ENCODE measurements at places on chromosomes 7 and 10.

DNA sequence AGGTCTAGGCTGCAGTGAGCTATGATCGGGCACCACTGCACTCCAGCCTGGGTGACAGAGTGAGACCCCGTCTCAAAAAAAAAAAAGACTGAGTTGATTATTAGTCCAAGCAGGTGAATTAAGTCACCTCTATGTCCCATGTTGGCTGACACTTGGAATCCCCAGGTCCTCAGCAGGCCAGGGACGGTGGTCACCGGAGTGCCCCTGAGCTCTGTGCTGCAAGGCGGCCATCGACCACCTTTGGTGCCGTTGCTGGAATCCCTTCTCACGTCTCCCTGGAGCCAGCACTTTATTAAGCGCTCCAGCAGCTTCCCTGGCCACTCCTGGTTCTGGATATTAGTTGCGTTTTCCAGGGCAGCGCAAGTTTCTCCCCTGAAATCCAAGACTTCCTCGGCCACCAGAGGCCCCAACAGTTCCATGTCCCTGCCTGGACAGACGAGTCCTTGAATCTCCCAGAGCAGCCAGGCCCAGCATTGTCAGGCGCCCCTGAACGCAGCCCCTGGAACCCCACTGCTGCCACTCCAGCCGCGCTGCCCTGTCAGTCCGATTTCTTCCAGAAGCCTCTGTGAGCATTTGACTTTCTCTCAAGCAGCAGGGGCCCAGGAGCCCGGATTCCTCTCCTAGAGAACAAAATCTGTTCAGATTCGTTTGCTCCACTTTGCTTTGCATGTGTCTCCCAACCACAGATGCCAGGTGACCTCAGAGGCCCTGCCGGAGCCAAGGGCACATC is 38.4 kb upstream of the FOXL3 start:
- DNase-seq, result no peak

- DNase-seq, result no peak
Observed at GRCh38 chr10:84292502-84292901, 35.9 kb upstream of the CCSER2 start.

- no peak for DNase-seq
Observed at GRCh38 chr10:132684164-132684891, 101.6 kb downstream of the NKX6-2 start.

GRCh38 chr7:115230882-115231571 is 309.1 kb downstream of the MDFIC start:
- no peak for DNase-seq

- DNase-seq, result no peak
Observed at GRCh38 chr10:71393841-71394475, 2.8 kb upstream of the CDH23 start.

DNA sequence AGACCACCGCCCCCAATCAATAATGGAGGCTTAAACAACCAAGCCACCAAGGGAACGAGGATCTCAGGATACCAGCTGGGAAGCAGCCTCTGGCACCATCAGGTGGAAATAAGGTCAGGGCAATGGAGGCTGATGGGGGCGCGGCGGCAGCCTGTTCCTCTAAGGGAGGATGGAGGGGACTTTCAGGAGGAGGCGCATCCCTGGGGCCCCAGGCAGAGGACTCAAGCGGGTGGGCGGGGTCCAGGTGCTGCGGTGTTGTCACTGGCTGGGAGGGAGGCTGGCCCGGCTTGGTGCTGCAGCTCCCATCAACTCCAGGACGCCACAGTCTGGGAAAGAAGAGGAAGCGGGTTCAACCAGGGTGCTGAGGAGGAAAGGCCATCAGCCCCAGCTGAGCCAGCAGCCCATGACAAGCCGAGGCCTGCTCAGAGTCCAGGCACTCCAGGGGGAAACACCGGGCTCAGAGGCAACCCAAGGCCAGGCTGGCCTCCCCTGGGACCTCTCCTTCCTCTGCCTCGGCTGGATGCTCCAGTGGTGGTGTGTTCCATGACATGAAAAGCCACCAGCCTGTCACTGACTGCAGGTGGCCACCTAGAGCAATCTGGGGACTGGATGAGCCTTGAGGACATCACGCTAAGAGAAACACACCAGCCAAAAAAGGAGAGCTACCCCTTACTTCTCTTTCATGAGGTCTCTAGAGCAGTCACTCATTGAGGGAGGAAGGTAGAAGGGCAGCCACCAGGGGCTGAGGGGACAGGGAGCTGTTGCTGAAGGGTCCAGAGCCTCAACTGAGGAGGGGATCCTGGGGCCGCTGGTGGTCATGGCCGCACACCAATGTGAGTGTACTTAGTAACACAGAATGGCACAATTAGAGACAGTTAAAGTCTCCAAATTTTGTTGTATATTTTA is 4.6 kb downstream of the GIGYF1 start:
- peak; percentile 6 for DNase-seq

- DNase-seq, result no peak
Observed at GRCh38 chr10:123278445-123278844, 124.2 kb downstream of the BUB3 start.

DNA sequence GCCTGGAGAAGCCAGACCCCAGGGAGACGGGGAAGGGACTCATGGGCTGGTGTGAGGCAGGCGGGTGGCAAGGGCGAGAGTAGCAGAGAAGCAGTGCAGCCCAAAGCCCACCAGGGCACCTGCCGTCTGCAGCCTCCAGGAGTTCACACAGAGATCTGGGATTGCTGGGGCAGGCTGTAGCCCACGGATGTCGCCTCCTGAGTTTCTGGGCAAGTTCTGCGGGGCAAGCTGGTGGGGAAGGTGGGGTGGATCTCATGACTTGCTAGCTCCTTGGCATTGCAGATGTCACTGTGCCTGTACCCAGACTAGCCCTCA is 6.0 kb downstream of the ADCK2 start:
- no peak for DNase-seq

DNA sequence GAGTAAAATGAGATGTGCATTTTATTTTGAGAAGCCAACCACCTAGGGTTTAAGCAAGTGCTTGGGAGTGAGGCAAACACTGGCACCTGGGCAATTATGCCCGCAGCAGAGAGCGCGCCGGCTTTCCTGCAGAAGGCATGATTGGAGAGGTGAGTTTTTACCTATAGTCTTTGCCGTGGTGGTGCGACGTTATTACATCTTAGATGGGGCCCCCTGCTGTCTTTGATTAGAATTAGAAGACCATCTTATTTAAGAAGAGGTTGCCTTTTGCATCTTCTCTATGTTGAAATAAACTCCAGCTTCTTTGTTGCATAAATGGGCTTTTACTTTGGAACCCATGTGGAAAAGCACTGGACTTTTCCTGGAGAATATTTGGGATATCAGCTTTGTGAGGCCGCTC is 409.5 kb downstream of the GLRX3 start:
- DNase-seq, result no peak

DNA sequence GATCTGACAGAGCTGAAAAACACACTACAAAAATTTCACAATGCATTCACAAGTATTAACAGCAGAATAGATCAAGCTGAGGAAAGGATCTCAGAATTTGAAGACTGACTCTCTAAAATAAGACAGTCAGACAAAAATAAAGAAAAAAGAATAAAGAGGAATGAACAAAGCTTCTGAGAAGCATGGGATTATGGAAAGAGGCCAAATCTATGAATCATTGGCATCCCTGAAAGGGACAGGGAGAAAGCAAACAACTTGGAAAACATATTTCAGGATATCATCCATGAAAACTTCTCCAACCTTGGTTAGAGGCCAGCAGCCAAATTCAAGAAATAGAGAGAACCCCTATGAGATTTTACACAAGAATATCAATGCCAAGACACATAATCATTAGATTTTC is 804.8 kb upstream of the IGFBP3 start:
- no peak for DNase-seq

DNA sequence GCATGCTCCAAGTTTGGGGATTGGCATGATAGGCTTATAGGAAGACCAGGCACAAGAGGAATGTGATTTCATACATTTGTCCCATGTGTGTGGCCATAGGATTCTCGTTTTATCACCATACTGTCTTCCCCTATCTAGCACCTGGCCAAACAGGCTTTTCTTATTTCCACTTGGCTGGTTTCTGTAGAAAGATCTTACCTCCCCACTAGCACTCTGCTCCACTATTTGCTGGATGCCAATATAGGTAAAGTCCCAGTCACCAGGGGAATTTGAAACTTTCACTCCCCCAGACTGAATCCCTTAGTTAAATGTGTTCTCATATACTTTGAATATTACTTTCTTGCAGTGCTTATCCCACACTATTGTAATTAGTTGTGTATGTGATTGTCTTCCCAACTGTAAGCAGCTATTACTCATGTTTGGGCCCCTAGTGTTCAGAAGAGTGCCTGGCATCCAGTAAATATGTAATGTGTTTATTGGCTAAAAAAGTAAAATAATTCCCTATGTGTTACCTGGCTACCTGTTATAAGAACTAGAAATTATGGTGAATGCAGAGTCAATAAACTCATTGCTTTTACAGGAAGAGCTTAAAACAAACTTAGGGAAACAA is 109.0 kb downstream of the LRMDA start:
- DNase-seq, result no peak

DNA sequence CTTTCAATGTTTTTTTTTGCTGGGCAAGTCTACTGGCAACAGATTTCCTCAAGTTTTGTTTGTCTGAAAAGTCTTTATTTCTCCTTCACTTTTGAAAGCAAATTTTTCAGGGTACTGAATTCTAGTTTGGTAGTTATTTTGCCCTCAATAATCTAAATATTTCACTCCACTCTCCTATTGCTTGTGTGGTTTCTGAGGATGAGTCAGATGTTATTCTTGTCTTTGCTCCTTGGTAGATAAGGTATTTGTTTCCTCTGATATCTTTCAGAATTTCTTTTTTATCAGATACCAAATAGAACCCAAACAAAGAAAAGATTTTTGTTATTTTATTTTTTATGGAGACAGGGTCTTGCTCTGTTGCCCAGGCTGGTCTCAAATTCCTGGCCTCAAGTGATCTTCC is 99.2 kb upstream of the MALRD1 start:
- DNase-seq, result no peak

DNA sequence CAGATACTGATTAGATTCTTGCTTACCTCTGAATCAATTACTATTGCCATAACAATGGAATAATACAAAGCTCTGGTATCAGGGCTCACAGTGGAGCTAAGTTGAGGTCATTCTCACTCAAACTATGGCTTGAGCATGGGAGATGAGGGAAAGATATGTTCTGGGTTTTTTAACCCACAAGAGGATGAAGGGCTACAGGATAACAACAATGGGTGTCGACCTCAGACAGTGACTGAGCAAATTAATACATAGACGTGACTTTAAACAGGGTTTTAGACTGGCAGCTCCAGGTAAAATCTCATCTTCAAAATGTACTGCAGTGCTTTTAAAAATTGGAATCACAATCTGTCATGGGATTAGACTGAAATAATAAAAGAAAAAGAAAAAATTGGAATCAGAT is 7.5 kb upstream of the HIBADH start:
- DNase-seq, result no peak

DNA sequence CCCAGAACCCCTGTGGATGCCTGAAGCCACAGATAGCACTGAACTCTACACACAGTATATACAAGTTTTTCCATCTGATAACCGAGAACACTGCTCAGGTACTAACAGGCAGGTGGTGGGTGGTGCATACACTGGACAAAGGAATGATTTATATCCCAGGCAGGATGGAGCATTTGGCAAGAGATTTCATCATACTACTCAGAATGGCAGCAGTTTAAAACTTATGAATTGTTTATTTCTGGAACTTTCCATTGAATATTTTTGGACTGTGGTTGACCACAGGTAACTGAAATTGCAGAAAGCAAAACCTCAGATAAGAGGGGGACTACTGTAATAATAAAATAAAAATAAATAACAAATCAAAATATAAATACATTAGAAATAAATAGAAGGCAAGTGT is 10.9 kb upstream of the KCNMA1 start:
- DNase-seq, result no peak

DNA sequence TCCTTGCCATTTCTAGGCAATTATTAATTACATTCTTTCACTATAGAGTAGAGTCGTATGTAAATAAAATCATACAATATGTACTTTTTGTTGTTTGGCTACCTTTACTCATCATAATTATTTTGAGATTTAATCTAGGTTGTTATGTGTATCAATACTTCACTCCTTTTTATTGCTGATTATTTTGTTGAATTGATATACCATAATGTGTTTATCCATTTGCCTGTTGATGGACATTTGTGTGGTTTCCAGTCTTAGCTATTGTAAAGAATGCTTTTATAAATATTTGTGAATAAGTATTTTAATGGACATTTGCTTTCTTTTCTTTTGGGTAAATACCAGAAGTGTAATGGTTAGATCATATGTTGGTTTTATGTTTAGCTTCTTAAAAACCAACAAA is 174.0 kb downstream of the RAMP3 start:
- DNase-seq, result no peak

Data from D721Med (cell line).